Activated CD4-positive, alpha-beta T cell treated with anti-CD3 and anti-CD28 coated beads for 24 hours (primary cell): ENCODE measurements at places on chromosomes 11 and 22.

- no peak for DNase-seq
Observed at GRCh38 chr11:70054004-70054403, 24.1 kb upstream of the ANO1 start.

DNA sequence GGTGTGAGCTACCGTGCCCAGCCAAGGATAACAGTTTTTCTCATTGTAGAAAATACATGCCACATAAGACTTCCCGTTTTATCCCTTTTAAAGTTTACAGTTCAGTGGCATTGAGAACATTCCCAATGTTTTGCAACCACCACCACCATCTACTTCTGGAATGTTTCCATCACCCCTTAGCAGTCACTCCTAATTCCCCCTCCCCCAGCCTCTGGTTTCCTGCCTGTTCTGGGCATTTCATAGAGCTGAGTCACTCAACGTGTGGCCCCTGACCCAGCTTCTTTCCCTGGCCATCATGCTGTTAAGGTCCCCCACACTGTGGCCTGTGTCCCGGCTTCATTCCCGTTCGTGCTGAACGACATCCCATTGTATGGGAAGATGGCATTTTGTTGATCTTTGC, 30.7 kb downstream of the FGF4 start:
- no peak for DNase-seq

DNA sequence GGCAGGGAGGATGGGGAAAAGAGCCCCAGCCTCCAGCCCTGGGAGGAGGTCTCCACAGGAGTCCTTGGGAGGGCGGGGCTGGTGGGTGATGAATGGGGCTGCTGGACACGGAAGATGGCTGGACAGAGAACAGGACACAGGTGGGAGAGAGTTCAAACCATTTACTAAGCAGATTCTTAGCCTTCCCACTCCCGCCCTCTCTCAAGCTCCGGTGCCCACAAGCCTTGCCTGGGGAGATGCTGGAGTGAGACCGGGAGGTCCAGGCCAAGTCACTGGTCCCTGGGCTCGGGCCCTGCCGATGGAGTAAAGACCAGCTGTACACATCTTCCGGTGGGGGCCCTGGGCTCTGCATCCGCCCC, 1.4 kb downstream of the CLDN5 start:
- no peak for DNase-seq

DNA sequence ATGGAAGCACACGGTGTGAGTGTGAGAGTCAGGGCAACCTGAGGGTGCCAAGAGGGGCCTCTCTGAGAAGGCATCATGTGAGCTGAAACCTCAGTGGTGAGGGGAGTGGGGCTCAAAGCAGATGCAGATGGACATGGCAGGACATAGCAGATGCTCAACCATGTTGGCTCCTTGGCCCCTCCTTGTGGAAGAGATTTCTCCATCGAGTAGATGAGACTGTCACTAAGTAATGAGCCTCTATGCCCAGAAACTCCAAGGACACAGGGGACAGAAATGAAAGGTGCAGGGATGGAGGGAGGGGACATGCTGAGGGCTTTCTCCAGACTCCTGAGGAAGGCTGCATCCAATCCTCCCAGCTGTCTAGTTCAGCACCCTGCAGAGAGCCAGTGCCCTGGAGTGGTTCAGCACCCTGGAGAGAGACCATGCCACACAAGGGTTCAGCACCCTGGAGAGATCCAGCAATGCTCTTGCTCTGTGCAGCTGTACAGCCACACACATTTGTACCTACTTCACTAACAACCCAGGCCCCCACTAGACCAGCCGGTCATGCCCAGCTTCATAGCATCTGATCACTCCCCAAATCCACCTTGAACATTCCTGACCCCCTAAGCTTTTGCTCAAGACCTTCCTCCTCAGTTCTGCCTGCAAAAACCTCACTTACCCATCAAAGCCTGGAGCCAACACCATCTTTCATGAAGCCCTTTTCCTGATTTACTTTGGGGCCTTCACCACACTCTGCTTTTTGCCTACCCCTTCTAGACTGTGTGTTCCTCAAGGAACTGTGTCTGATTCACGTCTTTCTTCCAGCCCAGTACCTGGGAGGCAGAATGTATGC, 252.0 kb downstream of the CTTN start:
- peak; percentile 6 for DNase-seq

DNA sequence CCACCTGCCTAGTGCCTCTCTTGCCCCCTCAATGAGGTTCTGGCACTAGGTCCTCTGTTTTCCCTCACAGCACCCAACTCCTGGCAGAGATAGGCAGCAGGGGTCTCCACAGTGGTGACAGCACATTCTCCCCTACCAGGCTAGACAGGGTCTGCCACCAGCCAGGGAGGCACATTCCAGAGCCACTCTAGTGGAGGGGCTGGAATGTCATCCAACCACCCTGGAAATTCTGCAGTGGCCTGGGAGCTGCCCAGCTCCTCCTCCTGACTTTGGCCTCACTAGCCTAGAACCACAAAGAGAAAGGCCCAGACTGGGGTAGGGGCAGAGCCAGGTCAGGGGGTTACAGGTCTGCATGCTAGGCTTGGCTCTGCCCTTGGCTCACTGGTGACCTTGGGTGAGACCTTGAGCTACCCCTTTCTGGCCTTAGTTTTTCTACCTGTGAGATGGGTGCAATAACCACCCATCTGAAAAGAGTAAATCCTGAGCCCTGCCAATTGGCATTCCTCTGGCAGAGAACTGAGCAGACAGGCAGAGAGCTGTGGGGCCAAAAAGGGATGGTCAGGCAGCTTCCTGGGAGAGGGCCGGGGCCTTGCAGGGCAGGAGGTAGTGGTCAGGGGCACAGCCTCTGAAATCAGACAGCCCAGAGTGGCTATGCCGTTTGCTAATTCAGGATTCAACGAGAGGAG, 7.1 kb downstream of the P2RY2 start:
- no peak for DNase-seq

GRCh38 chr11:110525883-110526282, 96.1 kb downstream of the FDX1 start:
- no peak for DNase-seq

DNA sequence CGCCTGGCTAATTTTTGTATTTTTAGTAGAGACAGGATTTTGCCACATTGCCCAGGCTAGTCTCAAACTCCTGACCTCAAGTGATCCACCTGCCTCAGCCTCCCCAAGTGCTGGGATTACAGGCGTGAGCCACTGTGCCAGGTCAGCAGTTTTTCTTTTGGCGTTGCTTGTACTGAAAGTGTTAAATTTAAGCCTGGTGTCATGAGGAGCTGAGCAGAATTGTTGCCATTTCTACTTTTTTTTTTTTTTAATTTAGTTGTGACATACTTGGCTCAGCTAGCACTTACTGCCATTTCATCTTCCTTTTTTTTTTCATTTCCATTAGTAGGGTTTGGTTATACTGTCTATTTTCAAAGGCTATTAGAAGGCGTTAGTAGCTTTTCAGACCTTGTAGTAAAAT, 10.7 kb downstream of the TAB1 start:
- DNase-seq: no peak

DNA sequence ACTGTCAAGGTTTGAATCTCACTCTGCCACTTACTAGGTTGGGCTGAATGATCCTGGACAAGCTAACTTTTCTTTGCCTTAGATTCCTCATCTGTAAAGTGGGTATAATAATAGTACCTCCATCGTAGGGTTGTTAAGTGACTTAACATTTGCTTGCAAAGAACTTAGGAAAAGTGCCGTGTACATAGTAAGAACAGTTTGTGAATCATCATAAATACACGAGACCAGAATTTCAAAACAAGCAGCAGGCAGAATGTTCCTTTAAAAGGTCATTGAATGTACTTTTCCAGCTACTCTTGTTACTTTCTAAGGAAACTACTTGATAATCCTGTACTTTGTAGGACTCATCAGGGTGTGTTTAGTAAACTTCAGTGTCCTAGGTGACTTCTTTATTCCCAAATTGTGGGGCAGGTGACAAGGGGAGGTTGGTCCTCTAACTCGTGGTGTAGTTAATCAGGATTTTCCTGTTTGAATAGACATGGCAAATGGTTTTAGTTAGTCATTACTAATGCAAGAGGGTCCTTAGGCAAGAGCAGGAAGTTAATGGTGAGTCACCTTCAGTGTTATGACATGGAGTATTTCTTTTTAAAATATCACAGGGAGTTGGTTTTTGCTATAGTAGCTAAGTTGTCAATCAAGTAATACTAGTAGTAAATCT, 67.9 kb downstream of the YAP1 start:
- no peak for DNase-seq

GRCh38 chr11:1134848-1135445, 22.8 kb upstream of the MUC5AC start:
- no peak for DNase-seq

- DNase-seq: no peak
Observed at GRCh38 chr11:92922731-92923130, 46.7 kb upstream of the MTNR1B start.

DNA sequence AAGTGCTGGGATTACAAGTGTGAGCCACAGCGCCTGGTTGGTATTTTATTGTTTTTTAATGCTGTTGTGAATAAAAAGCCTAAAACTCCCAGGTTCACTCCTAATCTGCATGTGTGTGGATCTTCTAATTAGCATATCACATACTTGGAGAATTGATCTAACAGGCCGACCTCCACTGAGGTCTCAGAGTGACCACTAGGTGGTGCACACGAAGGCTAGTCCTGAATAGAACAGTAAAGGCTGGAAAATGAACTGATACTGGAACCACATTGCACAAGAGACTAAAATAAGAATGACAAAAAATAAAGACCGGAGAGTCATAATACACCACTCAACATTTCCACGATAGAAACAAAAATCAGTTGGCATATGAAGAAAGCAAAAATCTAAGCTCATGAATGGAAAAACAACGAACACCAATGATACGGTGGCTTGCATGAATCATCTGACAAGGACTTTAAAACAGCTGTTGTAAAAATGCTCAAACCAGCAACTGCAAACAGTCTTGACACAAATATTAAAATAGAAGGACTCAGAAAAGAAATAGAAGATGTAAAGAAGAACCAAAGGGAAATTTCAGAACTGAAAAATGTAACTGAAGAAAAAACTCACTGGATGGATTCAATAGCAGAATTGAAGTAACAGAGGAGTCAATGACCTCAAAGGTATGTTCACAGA, 19.2 kb downstream of the PIM3 start:
- DNase-seq: no peak

DNA sequence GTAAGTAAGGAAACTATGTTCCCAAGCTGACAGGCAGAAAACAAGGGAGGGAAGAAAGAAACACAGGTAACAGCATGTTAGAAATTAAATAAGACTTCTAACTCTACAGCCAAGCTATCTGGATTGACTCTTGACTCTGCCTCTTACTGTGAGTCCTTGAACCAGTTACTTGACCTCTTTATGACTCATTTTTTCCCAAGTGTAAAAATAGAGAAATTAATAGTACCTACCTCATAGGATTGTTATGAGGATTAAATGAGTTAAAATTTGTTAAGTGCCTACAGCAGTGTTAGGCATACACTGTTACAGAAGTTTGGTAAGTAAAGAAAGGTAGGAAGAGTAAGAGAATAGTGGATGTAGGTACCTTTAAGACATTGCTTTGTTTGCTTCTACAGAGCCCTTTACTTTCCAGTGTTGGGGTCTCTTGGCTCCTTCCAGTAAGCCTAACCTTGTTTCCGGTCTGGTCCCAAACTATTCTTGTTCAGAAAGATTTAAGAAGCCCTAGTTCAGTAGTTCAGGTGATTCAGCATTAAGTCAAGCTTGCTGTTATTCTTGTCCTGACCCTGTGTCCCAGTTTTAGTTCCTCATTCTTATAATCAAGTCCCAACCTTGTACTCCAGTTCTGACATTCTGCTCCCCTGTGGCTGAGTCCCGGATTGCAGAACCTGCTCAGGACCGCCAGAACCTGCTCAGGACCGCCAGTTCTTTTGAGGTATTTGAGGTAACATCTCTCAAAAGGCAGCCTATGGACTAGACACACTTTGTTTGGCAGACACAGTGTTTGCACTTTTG, 963.4 kb upstream of the CCDC90B start:
- no peak for DNase-seq

GRCh38 chr22:42645938-42646568, 3.1 kb downstream of the CYB5R3 start:
- no peak for DNase-seq

DNA sequence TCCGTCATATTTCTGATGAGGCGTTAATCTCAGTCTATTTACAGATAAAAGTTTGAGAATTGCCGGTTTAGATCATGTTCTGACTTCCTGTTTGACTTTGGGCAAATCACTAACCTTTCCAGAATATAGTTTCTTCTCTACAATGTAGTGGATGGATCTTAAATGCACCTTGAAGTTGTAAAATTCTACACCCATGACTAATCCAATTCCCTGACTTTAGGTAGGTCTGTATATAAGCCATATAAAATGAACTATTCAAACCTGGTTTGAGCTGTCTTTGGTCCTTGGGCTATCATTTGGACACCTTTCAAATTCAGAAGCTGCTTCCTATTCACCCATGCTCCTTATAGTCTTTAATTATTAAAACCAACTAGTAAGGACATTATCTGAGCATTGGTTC, 52.2 kb upstream of the BLID start:
- no peak for DNase-seq

GRCh38 chr11:36216061-36216615, 73.1 kb downstream of the COMMD9 start:
- DNase-seq: no peak

- DNase-seq: no peak
Observed at GRCh38 chr11:7597620-7598019, 75.7 kb downstream of the CYB5R2 start.

DNA sequence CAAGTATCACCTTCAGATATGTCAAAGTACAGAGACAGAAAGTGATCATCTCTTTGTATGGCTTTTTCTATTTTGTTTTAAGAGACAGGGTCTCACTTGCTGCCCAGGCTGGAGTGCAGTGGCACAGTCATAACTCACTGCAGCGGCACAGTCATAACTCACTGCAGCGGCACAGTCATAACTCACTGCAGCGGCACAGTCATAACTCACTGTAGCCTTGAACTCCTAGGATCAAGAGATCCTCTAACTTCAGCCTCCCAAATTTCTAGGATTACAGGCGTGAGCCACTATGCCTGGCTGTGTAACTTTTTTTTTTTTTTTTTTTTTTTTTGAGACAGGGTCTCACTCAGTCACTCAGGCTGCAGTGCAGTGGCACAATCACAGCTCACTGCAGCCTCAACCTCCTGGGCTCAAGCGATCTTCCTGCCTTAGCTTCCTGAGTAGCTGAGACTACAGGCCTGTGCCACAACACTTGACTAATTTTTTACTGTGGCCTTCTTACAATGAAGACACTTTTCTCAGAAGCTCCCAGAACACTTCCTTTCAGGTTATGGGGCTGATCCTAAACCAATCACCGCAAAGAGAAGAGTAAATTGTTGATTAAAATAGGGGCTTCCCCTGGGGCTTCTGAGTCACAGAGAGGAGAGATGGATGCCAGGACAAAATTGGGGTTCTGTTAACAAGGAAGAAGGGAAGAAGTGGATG, 9.0 kb upstream of the HIKESHI start:
- peak; percentile 30 for DNase-seq

- DNase-seq: no peak
Observed at GRCh38 chr22:26650722-26651421, 6.5 kb upstream of the MIAT start.

DNA sequence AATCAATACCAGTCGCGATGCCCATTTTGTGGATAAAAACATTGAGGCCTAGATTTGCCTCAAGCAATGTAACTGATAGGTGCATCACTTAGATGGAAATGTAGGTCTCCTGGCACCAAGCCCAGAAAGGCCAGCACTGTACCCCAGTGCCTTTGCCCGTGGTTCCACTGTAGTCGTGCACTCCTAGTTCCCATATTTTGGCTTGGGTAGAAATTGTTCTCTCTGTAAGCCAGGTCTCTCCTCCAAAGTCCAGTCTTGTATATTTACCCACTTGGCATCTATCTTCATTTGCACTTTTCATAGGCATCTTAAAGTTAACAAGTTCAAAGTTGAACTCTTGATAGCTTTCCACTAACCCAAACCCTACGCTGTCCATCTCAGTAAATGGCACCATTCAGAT, 41.6 kb upstream of the DMC1 start:
- DNase-seq: no peak

GRCh38 chr11:129315781-129316579, 59.7 kb upstream of the BARX2 start:
- no peak for DNase-seq
